Sciatic nerve (tissue), 2 donors: ENCODE measurements at places on chromosomes 6 and 20. TPM values are rescaled to one million over a fixed set of nuclear protein-coding genes. Genes with fewer than 3 reads are reported as not detected.

- DNase-seq: no peak
These were observed 208.8 kb downstream of the TFAP2B start for GRCh38 chr6:51027283-51028065.

DNA sequence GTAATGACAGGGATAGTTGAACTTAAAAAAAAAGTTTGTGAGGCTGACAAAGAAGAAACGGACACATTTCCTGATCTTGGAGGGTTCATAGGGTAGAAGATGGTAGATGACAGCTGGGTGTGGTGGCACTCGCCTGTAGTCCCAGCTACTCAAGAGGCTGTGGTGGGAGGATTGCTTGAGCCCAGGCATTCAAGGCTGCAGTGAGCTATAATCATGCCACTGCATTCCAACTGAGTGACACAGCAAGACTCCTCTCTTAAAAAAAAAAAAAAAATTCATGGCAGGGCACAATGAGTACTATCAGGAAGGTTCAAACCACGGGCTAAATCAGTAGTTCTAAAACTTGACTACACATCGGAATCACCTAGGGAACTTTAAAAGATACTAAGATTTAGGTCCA, 2.0 kb upstream of the MICA start:
- no peak for DNase-seq

ADGRF1 gene
- total RNA-seq: 0.09 TPM

DNA sequence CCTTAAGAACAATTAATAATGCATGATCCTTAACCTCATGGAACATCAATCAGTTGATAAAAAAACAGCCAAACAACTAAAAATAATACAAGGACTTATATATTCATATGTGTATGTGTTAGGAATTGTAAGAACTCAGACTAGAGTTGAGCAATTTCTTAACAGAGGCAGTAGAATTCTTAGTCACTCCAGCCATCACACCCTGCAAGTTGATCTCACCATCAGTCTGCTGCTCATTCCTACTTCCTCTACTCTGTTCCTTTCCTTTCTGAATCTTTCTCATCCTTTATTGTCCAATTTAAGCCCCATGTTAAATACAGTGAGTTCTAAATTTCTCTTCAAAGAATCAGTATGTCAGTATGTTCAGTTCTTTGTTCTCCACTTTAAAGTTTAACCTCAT, 2.6 kb downstream of the ZNF165 start:
- no peak for DNase-seq

DNA sequence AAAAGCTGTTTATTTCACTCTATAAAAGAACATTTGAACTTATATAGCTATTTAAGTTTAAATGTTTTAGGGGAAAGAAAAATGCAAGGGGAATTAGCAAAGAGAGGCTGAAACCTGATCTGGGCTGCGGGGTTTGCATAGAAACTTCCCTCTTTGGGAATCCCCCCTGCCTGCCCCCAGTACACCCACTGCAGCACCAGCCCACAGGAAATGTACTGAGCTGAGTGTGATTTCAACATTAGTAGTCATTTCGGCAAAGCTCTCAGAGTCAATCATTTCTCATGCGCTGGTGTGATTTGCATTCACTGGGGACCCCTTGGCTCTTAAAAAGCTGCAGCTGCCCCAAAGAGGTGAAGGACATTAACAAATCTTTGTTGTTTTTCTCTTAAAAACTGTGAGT, 859.4 kb downstream of the MAFB start:
- no peak for DNase-seq

GRCh38 chr6:135583256-135583761, 85.8 kb upstream of the AHI1 start:
- no peak for DNase-seq

GRCh38 chr6:47832386-47833100, 50.7 kb downstream of the OPN5 start:
- DNase-seq: no peak

DNA sequence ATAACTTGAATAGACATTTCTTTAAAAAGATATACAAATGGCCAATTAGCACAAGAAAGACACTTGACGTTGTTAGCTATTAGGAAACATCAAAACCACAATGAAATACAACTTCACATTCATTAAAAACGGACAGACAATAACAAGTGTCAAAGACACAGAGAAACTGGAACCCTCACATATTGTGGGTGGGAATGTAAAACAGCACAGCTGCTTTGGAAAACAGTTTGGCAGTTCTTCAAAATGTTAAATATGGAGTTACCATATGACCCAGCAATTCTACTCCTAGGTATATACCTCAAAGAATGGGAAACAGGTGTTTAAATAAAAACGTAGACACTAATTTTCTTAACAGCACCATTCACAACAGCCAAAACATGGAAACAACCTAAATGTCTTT, 100.5 kb upstream of the SLC22A23 start:
- no peak for DNase-seq

DNA sequence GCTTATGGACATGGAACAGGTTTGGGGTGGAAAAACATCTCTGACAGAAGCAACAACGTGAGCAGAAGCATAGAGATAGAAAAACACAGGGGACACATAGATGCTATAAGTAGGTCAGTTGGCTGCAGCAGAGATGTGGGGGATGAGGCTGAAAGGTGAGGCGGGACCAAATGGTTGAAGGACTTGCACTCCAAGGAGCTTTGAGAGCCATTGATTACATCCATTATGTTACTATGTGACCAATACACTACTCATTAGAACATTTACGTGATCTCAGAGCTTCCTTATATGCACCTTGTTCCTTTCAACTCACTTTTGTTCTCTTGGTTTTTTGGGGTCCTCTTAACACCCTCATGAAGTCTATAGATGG, 47.9 kb upstream of the TTPAL start:
- no peak for DNase-seq

DNA sequence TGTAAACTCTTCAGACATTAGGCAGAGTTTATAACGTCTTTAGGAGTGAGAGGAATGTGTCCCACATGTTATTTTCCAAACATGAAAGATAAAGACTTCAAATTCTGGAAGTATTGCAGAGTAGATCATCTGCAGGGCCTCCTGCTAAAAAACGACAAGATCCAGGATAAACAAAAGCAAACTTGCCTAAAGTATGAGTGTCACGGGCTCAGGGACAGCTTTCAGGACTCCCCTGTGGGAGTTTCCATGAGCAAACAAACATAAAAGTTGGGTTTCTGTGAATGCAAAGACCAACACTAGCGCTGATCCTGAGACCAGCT, 76.9 kb downstream of the TXNDC5 start:
- no peak for DNase-seq

DNA sequence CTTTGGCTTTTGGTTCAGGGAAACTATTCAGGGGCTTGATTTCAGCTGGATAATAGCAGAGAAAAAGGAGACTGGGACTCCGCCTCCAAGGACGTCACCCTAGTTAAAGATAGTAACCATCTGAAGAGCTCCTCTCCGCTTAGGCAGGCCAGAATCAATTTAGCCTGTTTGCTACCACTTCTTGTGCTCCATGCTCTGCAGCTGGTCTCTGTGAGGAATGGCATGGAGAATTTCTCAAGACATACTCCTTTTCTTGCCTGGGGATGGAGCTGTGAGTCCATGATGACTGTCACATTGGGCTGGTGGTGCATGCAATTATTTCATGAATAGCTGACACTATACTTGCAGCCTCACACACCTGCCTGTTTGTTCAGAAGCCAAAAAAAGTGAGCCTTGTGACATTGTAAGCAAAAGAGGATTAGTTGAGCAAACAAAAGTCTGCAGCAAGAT, 61.4 kb downstream of the TXLNB start:
- DNase-seq: no peak

- DNase-seq: no peak
These were observed 156.1 kb downstream of the ZFP64 start for GRCh38 chr20:52035498-52035897.

DNA sequence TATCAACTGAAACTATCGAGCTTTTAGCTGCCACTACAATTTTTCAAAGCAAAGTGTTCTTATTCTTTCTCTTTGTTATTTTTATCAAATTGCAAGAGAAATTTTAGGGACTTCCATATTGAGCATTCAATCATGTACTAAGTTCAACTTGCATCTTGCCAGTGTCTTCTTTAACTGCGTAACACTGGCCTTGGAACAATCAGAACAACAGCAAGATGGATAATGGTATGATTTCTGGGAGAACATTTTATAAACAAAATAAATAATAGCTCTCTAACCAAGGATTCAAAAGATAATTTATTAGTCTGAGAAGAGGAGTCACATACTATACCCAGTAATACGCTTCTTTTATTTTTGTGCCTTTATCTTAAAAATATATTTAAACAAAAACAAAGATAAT, 168.0 kb downstream of the ISM1 start:
- no peak for DNase-seq

- DNase-seq: no peak
These were observed 62.0 kb downstream of the DLGAP4 start for GRCh38 chr20:36367907-36368799.

DNA sequence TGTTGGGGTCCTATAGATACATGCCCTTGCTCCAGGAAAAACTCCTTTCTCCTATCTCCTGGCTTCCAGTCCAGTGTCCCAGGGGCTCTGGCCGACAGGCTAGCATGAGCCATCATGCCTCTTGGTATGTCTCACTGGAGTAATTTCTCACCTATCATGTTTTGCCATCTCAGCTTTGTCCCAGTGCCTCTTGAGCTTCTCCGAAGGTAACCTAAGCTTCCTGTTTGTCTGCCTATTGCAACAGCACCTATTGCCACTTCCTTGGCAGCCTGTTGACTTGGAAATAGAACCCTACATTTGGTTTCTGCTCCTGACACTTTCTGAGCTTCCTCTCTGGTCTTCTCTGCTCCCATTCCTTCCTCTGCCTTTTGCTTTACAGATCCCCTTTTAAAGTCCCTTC, 197.7 kb downstream of the KCNQ5 start:
- no peak for DNase-seq

SAPCD1 gene
- 4.9 TPM for total RNA-seq

HSPA1B gene
- 181 TPM for total RNA-seq

LPA gene
- 0.36 TPM for total RNA-seq

GRCh38 chr6:135097172-135097571, 42.5 kb upstream of the HBS1L start:
- DNase-seq: no peak

LIN28B gene
- total RNA-seq: not detected

NKX2-2 gene
- total RNA-seq: not detected

- no peak for DNase-seq
These were observed 6.3 kb downstream of the BRD2 start for GRCh38 chr6:32974541-32975308.

GMPR gene
- total RNA-seq: 11.9 TPM

DNA sequence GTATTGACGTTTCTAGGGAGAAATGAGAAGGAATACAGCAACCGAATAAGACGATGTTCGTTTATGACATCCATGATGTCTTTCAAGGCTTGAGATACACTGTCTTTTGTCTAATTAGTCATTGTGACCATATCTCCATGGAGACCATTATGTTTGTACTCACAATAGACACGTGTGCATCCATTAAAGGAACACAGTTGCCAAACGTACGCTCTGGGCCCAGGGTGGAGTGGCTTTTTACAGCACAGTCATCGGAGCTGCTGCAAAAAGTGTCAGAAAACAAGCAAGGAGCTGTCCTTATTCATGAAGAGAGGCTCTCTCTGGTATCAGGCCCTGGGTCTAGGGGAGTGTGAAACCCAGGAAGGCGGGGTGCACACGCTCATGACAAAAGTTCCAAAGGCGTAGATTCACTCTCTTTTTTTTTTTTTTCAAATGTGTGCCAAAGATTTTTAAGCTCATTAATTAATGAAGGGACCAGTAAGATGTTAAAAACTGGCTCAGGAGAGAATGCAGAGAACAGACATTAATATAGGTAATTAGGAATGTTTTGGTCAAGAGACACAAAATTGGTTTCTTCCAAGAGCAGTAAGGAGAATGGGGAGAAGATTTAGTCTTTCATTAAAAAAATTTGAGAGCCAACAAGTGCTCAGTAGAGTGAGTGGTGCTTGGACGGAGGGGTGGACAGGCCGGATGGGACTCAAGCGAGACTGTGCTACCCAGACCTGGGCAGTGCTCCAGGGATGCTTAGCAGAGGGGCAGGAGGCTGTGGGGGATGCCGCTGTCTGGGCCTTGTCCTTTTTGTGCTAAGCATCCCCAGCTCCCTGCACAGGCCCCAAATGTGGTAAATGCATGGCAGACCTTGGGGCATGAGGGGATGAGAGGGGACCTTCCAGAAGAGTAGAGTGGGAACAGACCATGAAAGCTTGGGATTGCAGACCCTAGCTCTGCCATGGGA, 34.9 kb upstream of the GTSF1L start:
- DNase-seq: no peak

DNA sequence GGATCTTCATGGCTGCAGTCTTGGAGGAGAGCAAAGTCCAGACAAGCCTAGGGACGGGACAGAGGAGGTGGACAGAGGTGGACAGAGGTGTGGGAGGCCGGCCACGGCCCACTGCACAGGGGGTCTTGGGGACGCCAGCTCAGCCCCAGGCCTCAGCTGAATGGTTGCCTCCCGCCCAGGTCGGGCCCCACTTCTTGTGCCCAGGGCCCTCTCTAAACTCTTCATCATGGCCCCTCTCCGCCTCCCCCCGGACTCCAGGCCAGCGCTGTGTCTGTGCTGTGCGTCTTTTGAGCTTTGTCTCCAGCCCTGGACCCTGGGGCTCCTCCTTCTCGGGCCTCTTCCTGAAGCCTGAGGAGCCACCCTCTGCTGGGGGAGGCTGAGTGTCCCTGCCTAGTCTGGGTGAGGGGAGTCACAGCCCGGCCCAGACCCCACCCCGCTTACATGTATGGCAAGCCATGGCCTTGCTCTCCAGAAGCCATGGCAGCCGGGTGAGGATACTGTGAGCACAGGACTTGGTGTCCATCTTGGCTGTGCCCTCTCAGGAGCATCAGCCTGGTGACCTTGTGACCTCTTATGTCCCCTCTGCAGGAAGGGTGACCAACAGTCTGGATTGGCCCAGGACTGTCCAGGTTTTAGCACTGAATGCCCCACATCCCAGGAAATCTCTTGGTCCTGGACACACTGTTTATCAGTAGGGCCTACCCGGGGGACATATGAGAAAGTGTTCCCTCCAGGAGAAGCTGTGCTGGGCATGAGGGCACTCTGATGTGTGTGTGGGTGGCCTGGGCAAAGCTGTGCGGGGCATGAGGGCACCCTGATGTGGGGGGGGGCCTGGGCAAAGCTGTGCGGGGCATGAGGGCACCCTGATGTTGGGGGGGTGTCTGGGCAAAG, 9.4 kb upstream of the NPBWR2 start:
- DNase-seq: peak; percentile 48

- no peak for DNase-seq
These were observed 43.5 kb downstream of the HFE start for GRCh38 chr6:26130581-26131249.
